ENCODE measurements at places on chromosomes 5 and 9.

DNA sequence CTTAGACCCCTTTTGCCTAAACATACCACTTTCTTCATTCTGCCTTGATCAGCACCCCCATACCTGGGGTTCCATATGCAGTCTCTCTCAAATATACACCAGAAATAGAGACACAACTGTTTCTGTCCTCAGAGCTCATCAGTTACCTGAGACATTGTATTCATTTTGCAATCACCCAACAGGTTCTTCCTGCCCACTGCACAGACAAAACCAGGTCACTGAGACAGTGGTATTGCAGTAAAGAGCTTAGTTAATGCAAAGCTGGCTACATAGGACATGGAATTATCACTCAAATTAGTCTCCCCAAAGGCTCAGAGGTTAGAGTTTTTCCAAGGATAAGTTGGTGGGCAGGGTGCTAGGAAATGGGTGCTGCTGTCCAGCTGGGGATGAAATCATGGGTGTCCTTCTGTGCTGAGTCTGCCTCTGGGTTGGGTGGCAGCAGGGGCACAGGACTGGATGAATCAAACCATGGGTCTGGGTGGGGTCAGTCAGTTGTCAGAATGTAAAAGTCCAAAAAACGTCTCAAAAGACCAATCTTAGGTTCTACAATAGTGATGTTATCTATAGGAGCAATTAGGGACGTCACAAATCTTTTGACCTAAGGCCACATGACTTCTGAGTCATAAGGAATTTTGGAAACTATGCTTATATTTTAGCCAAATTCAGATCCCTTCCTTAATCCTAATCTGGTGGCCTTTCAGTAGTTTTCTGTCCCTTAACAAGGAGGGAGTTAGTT is 41.0 kb downstream of the KCNV2 start:
- no peak for DNase-seq

DNA sequence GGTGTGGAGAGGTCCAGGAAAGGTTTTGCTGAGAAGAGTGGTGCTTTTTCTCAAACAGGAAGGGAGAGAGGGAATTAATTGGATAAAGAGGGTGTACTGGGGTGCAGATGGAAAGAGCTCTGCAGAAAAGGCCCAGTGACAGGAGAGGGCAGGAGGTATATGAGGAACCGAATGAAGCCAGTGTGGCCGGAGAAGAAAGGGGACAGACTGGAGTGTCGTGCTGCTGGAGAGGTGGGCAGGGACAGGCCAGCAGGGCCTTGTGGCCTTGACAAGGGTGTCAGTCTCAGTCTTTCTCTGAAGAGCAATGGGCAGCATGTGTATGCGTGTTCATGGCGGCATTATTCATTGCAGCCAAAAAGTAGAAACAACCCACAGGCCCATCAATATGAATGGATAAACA is 48.1 kb downstream of the ARHGEF37 start:
- DNase-seq: no peak

DNA sequence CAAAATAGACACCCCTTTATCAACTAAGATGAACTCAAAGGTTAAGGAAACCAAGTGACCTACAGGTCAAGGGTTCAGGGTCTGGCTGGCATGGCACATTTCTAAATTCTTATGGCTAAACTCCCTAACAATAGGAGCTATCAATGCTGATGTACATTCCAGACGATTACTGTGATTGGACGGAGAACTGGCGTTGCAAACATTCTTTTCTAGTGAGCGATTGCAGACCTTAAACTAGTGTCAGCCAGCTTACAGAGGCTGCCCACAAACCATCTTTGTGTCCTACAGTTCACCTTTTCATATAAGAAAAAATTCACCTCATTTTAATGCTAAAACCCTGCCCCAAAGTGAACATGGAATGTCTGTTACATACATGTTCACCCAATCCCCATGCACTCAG is 382.9 kb downstream of the MAT2B start:
- DNase-seq: no peak

DNA sequence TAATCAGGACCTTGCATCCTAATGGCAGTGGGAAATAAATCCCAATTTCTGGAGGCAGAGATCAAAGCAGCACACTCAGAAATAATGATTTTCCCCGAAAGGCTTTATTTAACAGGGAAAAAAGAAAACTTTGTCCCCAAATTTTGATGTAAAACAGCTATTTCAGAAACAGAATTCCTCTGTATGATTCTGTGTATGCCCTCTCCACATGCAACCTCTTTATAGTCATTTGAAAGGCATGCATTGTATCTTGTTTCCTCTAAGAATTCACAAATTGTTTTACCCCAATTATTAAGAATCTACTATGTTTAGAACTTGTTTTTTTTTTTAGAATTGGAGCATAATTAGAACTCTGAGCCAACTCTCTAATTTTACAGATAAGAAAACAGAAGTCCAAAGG is 2.7 kb upstream of the PTAR1 start:
- no peak for DNase-seq

Measured in SK-N-DZ (cell line).